Activated T-cell treated with anti-CD3 and anti-CD28 coated beads, Interleukin-2, amount 50 U/mL, for 24 hours (primary cell): ENCODE measurements at places on chromosomes 2 and 18.

DNA sequence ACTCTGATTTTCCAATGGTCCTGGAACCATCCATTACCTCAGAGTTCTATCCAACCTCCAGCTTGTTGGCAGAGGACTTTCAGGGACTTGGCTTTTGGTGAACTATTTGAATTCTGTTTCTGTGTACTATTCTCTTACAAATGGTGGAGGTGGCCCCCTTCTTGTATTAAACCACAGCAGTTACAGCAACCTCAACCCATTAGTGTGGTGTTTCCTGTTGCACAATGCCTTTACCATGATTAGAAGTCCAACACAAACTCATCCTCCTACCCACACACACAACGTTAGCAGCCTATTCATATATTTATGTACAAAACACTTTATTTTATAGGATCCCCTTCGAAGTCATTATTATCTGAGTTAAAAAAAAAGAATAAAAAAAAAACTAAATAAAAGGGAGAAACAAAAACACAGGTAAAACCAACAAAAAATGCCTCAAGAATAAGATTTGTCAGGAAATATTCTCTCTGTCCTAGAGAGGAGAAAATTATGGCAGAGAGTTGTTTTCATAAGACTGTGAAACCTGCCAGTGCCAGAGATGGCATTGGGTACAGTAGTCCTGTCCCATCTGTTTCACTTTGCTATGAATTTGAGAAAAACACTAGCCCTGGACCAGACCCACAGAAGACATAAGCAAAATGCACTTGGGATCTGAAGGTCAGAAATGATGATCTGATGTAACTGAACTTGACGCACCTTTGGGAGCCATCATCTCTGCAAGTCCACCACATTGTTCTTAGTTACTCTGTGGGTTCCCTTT, 1896.0 kb upstream of the PIK3C3 start:
- DNase-seq, result no peak

GRCh38 chr2:225328192-225328591, 71.3 kb upstream of the NYAP2 start:
- DNase-seq, result no peak

DNA sequence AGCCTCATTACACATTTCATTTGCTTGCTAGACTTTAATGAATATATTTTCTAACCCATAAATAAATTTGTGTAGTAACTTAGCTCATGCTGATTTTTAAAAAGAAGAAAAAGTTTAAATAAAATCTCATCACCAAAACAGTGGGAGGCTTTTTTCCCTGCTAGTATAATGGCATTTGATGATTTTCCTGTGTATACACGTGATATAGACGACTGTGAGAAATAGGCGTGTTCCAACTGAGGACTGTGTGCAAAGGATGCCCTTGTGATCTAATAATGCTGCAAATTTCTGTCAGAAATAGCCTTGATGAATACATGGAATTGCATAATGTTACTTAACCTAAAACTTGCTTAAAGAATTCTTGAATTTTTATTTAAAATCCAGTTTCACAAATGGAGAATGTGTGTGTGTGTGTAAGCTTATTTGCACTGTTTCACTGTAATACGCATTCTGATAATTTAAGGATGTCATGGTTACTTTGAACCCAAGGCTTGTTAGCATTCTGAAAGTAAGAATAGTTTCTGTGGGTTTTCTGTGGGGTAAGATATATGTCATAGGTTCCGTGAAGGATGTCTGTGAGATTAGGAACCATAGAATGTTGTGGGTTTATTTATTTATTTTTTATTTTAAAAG, 178.0 kb downstream of the DLGAP1 start:
- no peak for DNase-seq

GRCh38 chr18:33231474-33232317, 208.8 kb downstream of the CCDC178 start:
- DNase-seq, result peak; percentile 34

DNA sequence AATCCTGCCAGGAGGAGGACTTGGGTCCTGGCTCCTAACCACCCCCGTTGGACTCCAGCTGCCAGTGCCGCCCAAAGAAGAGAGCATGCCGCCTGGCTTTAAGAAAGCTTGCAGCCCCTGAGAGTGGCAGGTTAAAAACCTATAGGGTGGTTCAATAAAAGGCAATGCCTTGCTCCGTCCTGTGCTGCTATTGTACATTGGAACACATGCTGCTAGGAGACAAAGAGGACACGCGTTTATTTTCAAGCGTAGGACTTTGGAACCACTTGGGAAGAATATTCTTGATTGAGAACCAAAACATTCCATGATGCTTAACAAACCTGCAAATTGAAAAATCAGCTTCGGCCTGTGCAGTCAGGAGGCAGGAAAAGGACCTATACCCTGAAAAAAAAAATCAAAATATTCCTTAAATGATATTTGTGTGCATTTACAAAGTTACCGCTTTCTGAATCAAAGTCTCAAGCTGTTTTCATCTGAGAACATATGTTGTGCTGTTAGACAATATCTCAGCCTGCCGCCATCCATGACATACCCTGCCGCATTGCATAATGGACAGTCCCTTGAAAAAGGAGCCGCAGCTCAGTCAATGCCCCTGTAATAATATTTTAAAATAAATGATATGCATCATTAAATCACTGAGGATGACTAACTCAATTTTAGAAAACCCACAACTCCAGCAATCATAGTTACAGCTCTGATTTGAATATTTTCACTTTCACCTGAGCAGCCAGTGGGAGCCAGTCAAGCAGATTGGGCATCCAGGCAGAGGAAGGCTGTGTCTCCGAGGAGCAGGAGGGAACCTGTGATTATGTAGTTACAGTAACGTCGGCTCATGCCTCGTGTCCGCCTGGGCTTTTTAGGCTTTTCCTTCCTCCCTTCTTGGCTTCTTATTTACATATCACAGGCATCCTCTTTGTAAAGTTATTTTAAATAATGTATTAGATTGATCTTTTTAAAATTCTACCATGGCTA, 805.6 kb upstream of the FANCL start:
- DNase-seq, result no peak

- no peak for DNase-seq
Observed at GRCh38 chr2:102520009-102520408, 47.0 kb downstream of the SLC9A4 start.

GRCh38 chr18:23487738-23488570, 15.4 kb upstream of the RMC1 start:
- peak; percentile 60 for DNase-seq

DNA sequence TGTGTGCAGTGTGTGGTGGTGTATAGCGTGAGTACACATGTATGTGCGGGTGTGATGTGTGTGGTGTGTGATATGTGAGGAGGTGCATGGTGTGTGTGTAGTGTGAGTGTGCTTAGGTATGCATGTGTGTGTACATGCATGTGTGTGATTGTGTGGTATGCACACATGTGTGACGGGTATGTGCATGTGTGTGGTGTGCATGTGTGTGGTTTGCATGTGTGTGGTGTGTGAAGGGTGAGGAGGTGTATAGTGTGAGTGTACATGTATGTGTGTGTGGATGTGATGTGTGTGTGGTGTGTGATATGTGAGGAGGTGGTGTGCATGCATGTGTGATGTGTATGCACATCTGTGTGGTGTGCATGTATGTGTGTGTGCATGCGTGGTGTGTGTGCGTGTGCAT, 105.6 kb downstream of the CMPK2 start:
- no peak for DNase-seq

GRCh38 chr2:60644951-60645350, 91.5 kb upstream of the BCL11A start:
- no peak for DNase-seq

- no peak for DNase-seq
Observed at GRCh38 chr18:79241755-79242154, 154.0 kb upstream of the NFATC1 start.

- DNase-seq, result peak; percentile 20
Observed at GRCh38 chr2:128269990-128270671, 48.5 kb downstream of the HS6ST1 start.
